ENCODE measurements at places on chromosomes 5 and 9. TPM values are rescaled to one million over a fixed set of nuclear protein-coding genes. Genes with fewer than 3 reads are reported as not detected.

The GABRA6 gene
- total RNA-seq, result not detected

The ANKRD20A1 gene
- total RNA-seq, result 0.24 TPM

The PRSS3 gene
- not detected for total RNA-seq

The BAAT gene
- total RNA-seq, result 0.15 TPM

The GCNT4 gene
- total RNA-seq, result 0.63 TPM

The C5 gene
- total RNA-seq, result 0.20 TPM

The NR6A1 gene
- total RNA-seq, result 99.3 TPM

The ORM2 gene
- total RNA-seq, result 1.4 TPM

The WNK2 gene
- 69.4 TPM for total RNA-seq

The SURF2 gene
- 44.4 TPM for total RNA-seq

The SPINK6 gene
- not detected for total RNA-seq

The BTNL3 gene
- total RNA-seq, result not detected

The CCL21 gene
- not detected for total RNA-seq

The SLC1A1 gene
- 4.2 TPM for total RNA-seq

GRCh38 chr5:93407454-93407853, 173.6 kb downstream of the NR2F1-AS1 start:
- DNase-seq, result no peak

DNA sequence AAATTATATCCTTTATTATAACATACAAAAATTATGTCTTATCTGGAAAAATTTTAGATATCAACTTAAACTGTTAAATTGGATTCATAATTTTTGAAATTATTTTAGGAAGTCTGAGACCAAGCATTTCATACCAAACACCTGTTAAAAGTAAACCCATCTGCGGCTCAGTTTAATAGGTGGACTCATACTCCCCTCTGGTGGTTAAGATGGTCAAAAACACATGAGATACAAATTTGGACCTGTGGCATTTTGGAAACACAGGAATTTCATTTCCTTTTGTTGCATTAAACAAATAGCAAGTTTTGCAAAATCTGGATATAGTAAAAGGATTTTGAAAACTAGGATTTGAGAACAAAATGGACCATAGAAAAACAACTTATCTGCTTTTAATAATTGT, 53.7 kb downstream of the RGMB start:
- DNase-seq, result no peak

DNA sequence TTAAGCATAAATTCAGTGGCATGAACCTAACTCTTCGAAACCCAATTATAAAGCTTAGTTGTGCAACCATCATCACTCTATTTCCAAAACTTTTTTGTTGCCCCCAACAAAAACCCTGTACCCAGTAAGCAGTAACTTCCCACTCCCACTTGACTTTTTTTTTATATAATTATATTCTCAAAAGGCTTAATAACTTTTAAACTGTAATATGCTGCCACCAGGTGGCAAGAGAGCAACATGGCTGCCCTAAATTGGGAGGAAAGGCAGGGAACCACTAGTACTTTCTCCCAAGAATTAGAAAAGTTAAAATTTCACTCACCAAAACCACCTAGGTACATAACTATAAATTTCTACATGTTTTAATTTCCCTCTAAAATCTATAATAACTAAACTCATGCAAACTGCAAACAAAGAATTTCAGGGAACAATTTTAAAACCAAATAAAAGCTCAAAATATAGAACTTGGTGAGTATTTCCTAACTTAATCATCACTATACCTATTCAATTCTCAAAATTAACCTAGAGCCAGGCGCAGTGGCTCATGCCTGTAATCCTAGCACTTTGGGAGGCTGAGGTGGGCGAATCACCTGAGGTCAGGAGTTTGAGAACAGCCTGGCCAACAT, 50.2 kb upstream of the RNF38 start:
- DNase-seq, result no peak

DNA sequence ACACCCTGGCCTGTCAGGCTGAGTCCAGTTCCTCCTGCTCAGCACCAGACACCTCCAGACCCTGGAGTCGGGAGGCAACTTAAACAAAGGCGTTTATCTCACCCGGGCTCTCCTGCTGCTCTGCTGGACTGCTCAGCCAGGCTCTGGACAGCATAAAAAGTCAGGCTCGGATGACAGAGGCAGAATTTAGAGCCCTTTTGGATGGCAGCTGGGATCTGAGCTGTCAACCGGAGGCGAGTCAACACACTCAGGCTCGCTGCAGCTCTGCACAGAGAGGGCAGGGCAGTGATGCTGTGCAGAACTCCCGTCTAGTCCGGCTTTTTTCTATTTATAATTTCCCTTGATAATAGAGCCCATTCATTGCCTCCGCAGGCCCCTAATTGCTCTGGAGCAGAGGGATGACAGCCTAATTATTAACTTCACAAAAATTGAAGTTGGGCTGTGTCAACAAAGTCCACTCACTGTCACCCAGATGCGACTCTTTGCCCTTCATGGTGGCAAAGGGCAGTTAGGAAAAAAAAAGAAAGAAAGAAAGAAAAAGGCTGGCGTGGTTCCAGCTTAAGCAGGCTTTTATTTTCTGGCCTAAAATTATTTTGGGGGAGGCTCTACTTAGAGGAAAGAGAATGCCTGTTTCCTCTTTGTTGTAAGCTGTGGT, 37.6 kb downstream of the STC2 start:
- DNase-seq, result no peak

- no peak for DNase-seq
These were observed 25.2 kb downstream of the COL5A1 start for GRCh38 chr9:134666831-134667230.

DNA sequence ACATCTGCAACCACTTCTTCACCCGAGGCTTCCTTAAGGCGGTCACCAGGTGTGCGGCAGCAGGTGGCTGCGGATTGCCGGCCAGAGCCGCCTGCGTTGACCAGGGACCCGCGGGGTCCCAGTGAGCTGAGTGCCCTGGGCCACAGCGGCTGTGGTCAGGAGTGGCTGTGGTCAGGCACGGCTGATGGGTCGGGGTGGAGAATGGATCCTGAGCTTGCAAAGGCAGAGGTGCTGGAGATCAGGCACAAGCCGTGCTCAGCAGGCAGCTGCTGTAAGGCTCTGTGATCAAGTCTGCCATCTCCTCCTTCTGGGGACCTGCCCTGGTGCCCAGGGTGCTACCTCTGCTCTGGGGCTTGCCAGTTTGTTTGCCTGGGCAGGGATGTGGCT, 2.1 kb downstream of the UAP1L1 start:
- no peak for DNase-seq

GRCh38 chr9:33620738-33621439, 96.8 kb downstream of the ANKRD18B start:
- no peak for DNase-seq

GRCh38 chr5:179432547-179432946, 87.3 kb upstream of the ADAMTS2 start:
- no peak for DNase-seq

- DNase-seq, result no peak
These were observed 21.7 kb downstream of the FAT2 start for GRCh38 chr5:151569132-151570046.

DNA sequence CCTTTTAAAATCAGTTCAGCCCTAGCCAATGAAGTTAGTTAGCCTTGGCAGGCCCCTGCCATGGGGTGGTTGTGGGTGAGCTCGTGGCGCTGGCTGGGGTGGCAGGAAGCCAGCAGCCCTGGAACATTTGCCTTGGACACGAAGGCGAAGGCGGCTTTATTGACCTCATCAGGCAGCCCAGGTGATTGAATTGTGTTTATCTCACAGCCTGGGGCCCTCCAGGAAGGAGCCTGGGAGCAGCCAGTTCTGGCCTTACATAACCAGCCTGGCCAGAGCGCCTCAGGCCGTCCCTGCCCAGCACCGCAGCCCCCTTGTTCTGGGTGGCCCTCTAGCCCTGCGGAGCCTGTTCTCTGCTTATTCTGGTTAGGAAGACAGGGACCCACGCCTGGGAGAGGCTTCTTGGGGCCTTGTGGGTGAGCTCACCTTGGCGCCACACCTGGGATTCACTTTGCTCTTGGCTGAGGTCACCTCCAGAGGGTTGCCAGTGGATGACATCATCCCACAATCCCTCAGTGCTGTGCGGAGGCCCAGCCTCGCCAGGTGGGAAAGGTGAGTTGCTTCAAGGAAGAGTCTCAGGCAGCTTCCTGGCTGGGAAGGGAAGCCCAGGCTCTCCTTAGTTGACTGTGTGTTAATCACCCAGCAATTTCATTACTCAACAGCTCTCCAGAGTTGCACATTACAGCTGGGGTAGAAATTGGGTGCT, 54.4 kb upstream of the RPL26L1 start:
- peak; percentile 56 for DNase-seq

- DNase-seq, result peak; percentile 100
These were observed at the start of gene G3BP1 for GRCh38 chr5:151771259-151772028. TSS of gene G3BP1 (plus strand) at chr5:151771954. CDS start at chr5:151786621, 14,667 bp downstream.

DNA sequence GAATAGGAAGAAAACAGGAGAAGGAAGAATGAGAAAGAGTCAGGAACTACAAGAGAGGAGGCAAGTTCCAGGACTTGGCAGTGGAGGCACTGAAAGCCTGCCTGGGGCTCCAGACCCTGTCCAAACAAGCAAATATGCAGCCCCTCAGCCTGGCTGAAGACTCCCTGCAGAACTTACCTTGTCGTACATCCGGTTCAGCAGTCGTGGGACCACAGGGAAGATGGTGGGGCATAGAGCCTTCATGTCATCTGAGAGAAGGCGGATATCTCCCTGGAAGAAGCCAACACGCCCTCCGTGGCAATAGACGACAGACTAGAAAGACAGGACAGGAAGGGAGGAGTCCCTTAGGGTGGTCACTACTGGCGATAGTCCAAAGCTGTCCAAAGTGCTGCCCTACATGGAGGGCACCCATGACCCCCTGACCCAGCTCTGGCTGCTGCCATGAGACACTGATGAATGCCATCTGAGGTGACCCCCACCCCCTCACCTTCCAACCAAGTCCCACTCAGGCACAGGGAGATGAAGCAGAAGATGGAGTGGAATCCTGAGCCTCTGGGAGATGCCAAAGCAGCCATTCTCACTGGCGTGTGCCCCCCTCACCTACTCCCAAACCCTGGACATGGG, 27.7 kb upstream of the MEIKIN start:
- no peak for DNase-seq

DNA sequence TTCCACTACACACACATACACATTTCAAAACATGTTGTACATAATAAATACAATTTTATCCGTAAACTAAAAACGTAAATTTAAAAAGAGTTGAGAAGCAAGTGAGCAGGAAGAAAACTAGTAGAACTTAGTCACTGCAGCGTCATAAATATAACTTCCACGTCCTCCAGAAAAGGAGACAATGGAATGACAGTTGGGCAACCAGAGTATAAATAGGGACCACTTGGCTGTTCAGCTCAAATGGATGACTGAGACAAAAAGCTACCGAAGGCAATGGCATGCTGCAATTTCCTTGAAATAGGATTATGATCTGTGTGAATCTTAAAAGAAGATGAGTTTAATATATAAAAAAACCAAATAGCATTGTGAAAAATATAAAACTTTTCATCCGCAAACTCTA, 438.5 kb upstream of the RGMB start:
- DNase-seq, result no peak

GRCh38 chr9:801399-802071, 40.0 kb upstream of the DMRT1 start:
- DNase-seq, result no peak

DNA sequence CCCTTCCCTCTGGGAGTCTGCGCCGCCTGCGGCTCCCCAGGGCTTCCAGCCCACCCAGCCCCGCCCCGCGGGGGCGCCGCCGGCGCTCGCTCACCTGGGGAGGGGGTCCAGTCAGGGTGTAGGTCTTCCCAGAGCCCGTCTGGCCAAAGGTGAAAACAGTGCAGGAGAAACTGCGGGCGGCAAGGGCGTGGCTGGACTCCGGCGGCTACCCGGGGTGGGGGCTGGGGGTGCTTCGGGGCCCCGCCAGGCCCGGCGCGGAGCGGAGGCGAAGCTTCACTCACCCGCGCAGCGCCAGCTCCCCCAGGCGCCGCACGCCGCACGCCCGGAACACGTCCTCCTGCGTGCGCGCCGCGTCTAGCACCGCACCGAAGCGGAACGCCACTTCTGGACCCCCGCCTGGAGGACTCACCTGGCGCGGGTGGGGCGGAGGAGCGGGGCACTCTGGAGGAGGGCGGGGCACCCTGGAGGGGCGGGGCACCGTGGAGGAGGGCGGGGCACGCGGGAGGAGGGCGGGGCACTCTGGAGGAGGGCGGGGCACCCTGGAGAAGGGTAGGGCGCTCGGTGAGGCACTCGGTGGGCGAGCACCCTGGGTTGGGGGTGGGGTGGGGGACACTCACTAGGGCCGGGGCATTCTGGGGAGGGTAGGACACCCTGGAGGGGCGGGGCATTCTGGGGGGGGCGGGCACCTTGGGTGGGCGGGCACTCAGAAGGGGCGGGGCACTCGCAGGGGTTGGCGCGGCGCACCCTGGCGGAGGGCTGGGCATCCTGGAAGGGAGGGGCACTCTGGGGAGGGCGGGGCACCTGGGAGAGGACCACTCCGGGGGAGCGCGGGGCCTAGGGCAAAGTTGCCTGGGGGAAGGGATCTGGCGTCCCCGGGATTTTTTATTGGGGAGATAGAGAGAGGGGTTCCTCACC, 814 bp downstream of the KIF12 start:
- peak; percentile 86 for DNase-seq

GRCh38 chr5:168482361-168482760, 3.9 kb upstream of the RARS1 start:
- DNase-seq, result no peak

GRCh38 chr5:34775886-34776285, 63.1 kb upstream of the TTC23L start:
- no peak for DNase-seq

- DNase-seq, result no peak
These were observed 124.9 kb downstream of the MRPS30 start for GRCh38 chr5:44933686-44934085.

- no peak for DNase-seq
These were observed 63.0 kb downstream of the NR6A1 start for GRCh38 chr9:124708074-124708473.

DNA sequence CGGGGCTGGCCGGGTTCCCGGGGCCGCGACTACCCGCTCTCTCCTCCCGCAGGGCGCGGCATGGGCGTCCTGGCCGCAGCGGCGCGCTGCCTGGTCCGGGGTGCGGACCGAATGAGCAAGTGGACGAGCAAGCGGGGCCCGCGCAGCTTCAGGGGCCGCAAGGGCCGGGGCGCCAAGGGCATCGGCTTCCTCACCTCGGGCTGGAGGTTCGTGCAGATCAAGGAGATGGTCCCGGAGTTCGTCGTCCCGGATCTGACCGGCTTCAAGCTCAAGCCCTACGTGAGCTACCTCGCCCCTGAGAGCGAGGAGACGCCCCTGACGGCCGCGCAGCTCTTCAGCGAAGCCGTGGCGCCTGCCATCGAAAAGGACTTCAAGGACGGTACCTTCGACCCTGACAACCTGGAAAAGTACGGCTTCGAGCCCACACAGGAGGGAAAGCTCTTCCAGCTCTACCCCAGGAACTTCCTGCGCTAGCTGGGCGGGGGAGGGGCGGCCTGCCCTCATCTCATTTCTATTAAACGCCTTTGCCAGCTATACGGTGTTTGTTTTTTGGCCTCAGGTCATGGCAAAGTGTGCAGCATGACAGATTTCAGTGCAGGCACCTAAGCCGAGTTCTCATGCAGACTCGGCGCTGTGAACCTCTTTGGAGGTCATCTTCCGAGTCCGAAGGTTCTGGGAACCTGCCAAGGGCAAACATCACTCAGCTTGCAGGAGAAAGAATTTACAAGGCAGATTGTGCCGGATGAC, 516 bp downstream of the MRPL41 start:
- DNase-seq, result no peak

- no peak for DNase-seq
These were observed 35.0 kb upstream of the HMGCS1 start for GRCh38 chr5:43348207-43348606.

Measured in H9 (cell line).